Stimulated activated effector memory CD8-positive, alpha-beta T cell treated with anti-CD3 and anti-CD28 coated beads, Interleukin-12 subunit alpha, Interleukin-12 subunit beta, amount 100 ng/mL, for 72 hours (primary cell): ENCODE measurements at places on chromosomes 5 and 9.

GRCh38 chr9:124121725-124122124, 110.2 kb downstream of the LHX2 start:
- DNase-seq: no peak

DNA sequence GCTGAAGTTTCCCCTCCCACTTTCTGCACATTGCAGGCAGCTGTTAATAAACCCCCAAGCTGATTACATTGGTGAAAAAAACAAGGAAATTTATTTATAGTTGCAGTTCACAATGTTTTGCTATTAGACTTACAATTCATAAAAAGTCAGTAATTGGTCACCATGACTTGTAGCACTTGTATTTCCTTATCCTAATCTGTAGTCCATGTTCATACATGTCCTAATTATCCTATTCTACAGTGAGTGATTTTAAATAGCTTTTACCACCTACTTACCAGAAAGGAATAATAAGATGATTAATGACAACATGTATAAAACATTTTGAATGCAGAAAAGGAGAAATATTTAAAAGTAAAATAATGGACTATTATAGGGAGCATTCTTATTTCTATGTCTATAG, 760.0 kb upstream of the RIOK2 start:
- DNase-seq: no peak

DNA sequence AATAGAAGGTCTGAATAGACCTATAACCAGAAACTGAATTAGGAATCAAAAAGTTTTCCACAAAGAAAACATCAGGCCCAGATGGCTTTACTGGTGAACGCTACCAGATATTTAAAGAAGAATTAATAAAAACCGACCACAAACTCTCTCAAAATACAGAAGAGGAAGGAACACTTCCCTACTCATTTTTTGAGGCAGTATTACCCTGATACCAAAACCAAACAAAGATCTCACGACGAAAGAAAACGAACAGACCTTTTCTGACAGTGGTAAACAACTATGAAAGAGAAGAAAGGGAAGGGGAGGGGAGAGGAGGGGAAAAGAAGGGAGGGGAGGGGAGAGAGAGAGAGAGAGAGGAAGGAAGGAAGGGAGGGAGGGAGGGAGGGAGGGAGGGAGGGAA, 13.5 kb downstream of the B4GALT1 start:
- DNase-seq: no peak

DNA sequence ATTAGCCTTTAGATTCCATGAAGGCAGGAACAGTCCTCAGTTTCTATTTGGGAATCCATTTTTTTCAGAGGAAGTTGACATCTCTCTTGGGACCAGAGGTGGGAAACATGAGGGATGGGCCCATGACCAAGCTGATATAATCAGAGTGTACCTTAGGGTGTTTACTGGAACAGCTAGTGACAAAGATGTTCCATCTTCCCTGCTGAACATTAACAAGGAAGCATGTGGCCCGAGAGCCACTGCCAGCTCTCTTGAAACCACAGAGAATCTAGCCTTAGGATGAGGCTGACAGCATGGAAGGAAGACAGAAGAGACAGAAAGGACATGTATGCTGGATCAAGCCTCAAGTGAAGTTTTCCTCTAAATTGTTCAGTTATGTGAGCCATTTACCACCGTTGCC, 16.0 kb downstream of the AQP3 start:
- no peak for DNase-seq

DNA sequence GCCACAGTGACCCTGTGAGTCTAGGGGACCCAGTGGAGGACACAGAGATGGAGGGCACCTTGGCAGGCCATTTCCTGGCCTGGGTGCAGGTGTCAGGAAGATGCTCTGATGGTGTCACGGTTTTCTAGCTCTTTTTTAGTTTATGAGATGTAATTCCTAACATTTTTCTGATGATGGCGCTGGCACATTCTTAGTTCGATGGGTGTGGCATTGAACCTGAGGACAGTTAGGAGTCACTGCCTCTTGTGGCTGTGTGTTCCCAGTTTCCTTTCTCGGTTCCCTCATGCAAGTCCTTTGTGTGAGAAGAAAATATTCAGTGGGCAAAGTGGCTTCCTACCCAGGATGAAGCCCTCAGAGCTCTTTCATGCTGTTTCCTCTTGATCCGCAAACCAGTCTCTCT, 129.4 kb upstream of the ICE1 start:
- DNase-seq: no peak

- no peak for DNase-seq
These were observed 5.5 kb downstream of the GIN1 start for GRCh38 chr5:103114440-103114839.
